ENCODE measurements at places on chromosomes 12 and 14. TPM values are rescaled to one million over a fixed set of nuclear protein-coding genes. Genes with fewer than 3 reads are reported as not detected.

- DNase-seq: peak; percentile 64
Measured at GRCh38 chr14:91911474-91912032, 35.9 kb downstream of the FBLN5 start.

- DNase-seq: no peak
Measured at GRCh38 chr14:91858536-91859275, 8.6 kb downstream of the TC2N start.

DNA sequence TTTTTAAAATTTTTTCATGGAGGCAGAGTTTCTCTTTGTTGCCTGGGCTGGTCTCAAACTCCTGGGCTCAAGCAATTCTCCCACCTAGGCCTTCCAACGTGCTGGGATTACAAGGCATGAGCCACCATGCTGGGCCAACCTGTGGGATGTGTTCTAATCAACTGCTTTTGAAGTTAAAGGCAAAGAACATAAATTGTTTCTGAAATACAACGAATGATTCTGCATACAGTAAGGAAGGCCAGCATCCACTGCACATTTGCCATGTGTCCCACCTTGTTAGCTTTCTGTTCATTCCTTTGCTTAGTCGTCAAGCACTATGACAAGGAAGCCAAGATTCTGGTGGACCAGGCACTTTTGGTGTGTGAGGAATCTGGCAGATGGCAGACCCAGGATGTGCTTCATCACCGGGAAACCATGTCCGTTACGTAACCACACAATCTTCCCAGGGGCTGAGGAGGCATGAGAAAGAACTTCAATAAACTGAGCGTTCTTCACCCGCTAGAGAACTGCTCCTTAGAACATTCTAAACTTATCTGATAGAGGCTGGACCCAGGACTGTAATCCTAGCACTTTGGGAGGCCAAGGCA is 24.5 kb downstream of the MOK start:
- DNase-seq: no peak

- no peak for DNase-seq
Measured at GRCh38 chr12:19988948-19989347, 379.4 kb upstream of the PDE3A start.

DNA sequence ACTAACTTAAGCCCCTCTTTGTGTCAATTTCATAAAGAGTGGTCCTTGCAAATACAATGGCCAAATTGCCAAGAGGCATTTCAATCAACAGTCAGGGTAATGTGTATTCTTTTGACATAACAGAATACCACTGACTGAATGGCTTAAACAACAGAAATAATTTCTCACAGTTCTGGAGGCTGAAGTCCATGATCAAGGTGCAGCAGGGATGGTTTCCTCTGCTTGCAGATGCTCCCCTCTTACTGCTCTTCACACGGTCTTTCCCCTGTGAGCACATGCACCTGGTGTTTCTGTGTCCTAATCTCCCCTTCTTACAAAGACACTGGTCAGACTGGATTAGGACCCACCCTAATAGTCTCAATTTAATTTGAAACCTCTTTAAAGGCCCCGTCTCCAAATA is 31.9 kb downstream of the FGFR1OP2 start:
- no peak for DNase-seq

- no peak for DNase-seq
Measured at GRCh38 chr12:108299980-108300696, 39.0 kb downstream of the CMKLR1 start.

- peak; percentile 72 for DNase-seq
Measured at GRCh38 chr14:21098076-21098891, at the start of gene ZNF219. ZNF219 (minus strand) TSS chr14:21098655; CDS start chr14:21093591, 5,064 bp downstream.

DNA sequence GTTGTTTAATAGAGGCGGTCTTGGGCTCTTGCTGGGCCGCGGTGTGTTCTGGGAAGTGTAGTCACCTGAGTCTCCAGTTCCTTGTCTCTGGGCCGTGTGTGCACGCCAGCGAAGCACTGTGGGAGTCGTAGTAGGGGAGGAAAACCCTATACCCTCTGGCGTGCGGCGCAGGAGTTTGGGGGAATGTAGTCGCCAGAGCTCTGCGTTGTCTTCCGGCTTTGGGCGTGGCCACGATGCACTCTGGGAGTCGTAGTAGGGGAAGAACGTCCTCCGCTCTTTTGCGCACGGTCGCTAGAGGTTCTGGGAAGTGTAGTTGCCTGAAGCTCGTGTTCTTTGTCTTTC is 726 bp upstream of the ZNF140 start:
- peak; percentile 77 for DNase-seq

DNA sequence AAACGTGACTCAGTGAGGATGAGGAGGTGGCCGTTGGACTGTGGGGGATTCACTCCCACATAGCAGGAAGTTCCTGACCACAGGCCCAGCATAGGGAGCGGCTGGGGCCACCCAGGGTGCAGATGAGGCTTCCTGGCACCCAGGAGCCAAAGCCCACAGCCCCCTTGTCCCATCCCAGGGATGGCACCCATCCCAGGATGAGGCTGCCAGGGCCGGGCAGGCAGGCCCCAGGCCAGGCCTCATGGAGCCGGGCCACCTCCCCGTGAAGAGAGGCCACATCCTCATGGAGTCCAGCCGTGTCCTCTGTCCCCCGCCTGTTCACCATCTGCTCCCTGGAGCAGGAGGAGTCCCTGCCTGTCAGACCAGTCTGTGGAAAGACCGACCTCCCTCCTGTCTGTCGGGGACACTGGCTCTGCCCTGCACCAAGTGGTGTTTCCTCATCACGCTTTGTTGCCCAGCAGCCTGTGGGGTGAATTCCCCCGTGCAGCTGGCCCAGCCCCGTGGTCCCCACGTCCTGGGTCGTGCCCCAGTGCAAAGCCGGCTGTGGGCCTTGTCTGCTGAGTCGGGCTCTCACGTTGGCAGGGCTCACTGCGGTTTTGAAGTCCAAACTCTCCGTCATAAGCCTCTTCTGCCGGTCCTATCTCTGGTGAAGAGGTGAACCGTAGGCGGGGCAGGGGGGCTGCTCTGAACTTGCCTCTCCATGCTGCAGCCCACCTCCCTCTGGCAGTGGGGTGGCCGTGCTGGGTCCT is 24.5 kb downstream of the MMP17 start:
- DNase-seq: no peak

DNA sequence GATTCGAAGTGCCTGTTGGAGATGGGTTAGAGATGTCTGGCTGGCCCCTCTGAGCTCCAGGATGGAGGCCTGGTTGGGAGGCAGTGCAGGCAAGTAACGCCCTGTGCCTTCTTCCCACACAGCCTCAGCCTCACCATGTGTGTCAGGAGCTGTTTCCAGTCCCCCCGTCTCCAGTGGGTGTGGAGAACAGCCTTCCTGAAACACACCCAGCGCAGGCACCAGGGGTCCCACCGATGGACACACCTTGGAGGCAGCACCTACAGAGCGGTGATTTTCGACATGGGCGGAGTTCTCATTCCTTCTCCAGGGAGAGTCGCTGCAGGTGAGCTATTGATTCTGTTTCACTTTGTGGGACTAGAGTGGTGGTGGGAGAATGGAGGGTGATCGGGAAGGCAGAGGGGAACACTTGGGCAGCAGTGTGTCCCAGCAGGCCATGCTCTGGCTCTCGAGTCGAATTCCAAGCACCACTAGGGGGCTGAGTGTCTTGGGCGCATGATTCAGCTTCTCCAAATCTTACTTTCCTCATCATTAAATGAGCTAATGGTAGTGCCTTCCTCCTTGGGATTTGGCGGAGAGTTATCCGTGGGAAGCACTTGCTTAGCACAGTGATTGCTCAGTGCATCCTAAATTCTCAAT is 6.8 kb downstream of the ACAD10 start:
- DNase-seq: no peak

- peak; percentile 70 for DNase-seq
Measured at GRCh38 chr12:41932470-41932991, 212.1 kb downstream of the GXYLT1 start.

Gene GDF3
- total RNA-seq: not detected

Gene RD3L
- not detected for total RNA-seq

Gene GPR132
- 1.2 TPM for total RNA-seq

Gene SERPINA10
- total RNA-seq: not detected

Gene TMEM117
- 9.8 TPM for total RNA-seq

Gene BICDL1
- 24.5 TPM for total RNA-seq

Gene AMIGO2
- 21.2 TPM for total RNA-seq
